Transverse colon (tissue), 4 donors: ENCODE measurements at places on chromosomes 3 and 15. TPM values are rescaled to one million over a fixed set of nuclear protein-coding genes. Genes with fewer than 3 reads are reported as not detected.

- peak; percentile 43 for DNase-seq
Measured at GRCh38 chr3:109685084-109686079, 348.0 kb upstream of the DPPA4 start.

The CSPG4 gene
- total RNA-seq: 60.9 TPM

GRCh38 chr15:80093854-80094418 lies 34.5 kb downstream of the ZFAND6 start:
- DNase-seq: peak; percentile 49

The ISLR gene
- 27.2 TPM for total RNA-seq

The RAB43 gene
- 23.1 TPM for total RNA-seq
